ENCODE measurements at places on chromosomes 2 and 18.

- DNase-seq, result no peak
Measured at GRCh38 chr2:215937190-215937589, 76.2 kb downstream of the MREG start.

DNA sequence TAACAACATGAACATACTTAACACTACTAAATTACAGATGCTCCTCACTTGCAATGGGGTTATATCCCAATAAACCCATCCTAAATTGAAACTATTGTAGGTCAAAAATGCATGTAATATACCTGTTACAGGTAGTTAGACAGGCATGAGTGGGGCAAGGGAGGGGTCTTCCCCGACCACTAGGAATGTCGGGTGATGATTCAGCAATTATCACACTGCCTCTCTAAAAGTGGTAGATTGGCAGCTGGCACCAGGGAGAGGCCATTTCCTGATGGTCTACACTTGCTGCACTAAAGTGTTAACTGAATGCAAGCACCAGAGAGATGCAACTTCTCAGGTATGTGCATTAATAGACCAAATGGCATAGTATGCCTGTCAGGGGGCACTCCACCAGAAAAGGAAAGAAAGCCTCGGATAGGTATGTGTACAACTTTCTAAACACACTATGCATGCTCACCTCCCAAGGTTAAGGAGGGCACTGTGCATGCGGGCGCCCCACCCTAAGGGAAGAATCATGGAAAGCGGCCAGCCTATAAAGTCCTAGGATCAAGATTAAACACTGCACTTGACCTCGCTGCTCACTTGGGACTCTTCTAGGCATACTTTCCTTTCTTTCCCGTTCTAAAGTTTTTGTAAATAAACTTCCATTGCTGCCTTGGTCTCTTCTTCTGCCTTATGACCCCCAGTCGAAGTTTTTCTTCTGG is 35.6 kb downstream of the PIGN start:
- no peak for DNase-seq

DNA sequence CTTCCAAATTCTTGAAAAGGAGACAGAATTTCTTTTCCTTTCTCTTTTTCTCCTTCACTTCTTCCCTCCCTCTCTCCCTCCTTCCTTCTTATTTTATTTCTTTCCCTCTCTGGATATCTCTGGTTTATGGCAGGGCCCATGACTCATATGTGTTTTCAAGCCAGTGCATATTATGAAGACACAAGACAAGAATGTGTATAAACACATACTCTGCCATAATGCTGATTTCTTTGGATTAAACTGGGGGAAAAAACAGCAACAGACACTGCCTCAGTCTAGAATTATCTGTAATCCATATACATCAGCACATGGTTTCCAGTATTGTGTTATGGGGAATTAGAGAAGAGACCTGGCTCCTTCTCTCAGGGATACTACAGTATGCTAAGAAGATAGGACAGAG is 82.8 kb upstream of the CPO start:
- no peak for DNase-seq

DNA sequence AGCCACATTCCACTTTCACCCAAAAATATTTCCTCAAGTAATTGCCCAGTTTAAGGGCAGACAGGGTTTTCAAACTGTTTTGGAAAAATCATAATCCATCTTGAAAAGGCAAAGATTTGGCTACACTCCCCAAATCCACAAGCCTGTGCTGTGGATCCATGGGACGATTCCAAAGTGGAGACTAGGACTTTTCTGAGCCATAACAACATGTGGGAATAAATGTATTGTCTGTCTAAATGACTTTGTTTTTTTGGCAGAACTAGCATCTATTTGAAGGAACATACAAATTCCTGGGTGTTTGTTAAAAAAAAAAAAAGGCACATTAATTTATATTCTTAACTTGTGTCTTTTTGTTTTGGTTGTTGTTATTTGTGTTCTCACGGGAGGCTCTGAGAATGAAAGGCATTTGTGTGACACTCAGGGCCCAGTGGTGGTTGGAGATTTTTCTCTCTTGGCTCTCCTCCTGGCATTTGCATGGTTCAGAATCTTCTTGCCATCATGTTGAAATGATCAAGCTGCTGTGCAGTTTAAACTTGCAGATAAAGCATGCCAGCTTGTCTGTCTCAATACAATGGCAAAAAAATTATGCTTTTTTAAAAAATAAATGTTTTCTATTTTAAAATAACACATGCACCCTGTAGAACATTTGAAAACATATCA is 277.4 kb downstream of the EN1 start:
- DNase-seq, result peak; percentile 39

- DNase-seq, result no peak
Measured at GRCh38 chr2:28991021-28991420, 9.9 kb downstream of the TOGARAM2 start.
